ENCODE measurements at places on chromosomes 12 and 14.
A peak's percentile ranks its signal among the peaks of the same experiment; 100 is the strongest.

DNA sequence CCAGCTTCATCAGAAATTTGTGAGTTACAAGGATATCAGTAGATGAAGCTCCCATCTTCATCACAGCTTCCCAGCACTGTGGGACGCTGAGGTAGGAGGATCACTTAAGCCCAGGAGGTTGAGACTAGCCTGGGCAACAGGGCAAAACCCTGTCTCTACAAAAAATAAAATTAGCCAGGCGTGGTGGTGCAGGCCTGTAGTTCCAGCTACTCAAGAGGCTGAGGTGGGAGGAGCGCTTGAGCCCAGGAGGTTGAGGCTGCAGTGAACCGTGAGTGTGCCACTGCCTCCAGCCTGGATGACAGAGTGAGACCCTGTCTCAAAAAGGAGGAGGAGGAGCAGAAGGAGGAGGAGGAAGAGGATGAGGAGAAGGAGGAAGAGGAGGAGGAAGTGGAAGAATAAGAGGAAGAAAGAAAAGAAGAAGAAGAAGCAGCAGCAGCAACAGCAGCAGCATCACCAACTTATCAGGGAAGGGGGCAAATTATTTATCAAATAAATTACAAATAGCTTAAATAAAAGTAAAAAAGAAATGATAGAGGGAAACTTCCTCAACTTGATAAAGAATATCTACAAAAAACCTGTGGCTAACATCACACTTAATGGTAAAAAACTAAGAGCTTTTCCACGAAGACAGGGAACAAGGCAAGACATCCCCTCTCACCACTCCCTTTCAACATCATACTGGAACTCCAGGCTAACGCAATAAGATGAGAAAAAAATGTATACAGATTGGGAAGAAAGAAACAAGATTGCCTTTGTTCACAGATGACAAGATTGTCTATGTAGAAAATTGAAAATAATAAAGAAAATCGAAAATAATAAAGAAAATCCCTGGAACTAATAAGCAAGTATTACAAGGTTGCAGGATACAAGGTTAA, 69.6 kb downstream of the NINJ2 start:
- no peak for DNase-seq

DNA sequence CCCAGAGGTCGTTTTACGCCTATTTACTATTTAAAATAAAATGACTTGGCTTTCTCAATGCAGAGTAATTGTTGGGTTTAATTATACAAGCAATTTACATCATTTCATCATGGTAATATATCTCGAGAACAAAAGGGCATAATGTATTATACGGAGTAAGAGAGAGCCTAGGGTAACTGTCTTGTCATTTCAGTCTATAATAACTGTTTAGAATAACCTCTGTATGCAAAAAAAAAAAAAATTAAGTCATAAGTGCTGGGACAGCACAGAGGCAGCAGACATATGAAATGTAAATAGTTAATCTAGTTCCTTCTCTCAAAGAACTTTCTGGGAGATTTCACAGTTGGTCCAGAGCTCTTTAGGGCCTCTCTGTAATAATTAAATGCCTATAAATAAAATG, 284.9 kb downstream of the TMTC2 start:
- no peak for DNase-seq

GRCh38 chr12:49288412-49288853, 6.5 kb upstream of the PRPH start:
- DNase-seq, result peak; percentile 18

DNA sequence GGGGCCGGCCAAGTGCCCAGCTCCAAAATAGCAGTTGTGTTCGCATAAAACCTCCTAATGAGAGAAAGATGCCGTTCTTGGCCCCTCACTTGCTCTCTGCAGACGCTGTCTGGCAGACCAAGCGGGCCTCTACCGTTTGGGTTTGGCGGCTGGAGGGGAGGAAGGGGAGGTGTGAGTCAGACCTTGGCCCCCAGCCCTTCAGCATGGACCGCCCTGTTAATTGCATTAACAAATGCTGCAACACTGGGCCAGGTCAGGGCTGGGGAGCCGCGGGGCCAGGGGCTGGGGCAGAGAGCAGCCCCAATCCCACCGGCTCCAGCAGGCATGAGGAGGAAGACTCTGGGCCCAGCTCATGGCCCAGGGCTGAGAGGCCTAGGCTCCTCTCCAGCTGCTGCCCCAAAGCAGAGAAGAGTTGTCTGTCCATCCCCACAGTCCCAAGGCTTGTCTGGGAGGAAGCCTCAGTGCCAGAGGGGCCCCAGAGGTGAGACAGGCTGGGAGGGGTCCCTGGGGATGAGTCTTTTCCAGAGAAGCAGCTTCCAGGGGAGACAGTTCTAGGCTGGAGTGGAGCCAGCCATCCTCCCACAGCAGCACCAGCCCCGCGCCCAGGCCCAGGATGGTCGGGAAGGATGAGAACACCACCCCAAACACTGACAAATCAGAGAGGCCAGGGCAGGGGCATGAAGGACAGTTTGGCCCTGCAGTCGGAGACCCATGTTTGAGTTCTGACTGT, 16.9 kb downstream of the LTBP2 start:
- no peak for DNase-seq

GRCh38 chr14:68890173-68890931, 88.8 kb downstream of the ACTN1 start:
- no peak for DNase-seq

DNA sequence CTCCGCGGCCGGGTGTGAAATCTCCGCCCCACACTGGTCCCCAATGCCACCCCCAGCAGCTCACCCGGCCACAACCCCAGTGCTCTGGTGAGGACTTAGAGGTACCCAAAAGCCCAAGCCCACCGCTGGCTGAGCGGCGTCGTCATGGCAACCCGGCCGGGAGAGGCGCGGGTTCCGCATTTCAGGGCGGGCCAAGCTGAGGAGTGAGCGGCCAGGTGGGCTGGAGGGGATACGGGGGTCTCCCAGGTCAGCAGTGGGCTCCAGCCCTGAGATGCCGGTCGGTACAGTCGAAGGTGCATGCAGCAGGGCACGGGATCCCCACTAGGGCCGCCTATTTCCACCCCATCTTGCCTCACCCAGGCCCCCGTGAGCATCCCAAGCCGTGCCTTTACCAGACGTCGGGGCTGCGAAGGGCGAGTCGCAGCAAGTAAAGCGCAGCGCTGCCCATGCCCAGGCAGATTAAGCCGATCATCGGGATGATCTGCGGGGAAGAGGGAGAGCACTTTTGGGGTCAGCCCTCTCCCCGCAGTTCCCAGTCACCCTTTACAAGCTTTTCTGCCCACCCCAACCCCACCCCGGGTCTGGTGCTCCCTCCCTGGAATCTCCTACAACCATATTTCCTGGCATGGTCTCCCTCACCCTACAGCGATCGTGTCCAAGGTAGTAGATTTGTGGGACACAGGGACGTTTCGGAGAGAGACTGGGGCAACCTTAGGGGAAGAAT, 6.9 kb downstream of the SHMT2 start:
- DNase-seq, result no peak

GRCh38 chr12:85367936-85368335, 87.9 kb downstream of the ALX1 start:
- DNase-seq, result no peak

GRCh38 chr12:124947561-124948398, 33.3 kb upstream of the UBC start:
- DNase-seq, result no peak

DNA sequence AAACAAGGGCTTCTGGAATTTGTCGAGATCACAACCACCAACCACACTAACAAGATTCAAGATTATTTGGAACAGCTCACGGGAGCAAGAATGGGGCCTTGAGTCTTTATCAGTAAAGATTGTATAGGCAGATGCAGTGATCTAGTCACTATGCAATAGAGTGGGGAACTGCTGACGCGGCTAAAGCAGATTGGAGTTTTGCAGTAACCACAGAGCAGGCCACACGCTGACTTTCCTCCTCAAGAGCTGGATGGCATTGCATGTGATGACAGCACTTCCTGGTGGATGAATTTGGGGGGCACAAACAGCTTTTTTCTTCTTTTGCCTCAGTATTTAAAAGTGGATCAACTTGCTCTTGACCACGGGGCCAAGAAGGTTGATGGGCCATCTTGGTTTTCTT, 46.0 kb downstream of the KCNK13 start:
- DNase-seq, result no peak

DNA sequence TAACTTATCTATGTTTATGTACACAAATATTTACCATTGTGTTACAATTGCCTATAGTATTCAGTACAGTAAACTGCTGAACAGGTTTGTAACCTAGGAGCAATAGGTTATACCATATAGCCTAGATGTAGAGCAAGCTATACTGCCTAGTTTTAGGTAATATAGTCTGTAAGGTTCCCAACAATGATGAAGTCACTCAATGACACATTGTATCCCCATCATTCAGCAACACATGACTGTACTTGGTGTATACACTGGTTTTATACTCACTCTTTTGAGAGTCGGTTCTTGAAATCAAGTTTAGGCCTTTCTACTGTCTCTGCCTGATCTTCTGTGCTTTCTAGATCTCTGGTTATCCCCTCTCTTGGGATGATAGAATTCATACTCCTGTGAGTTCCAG, 5.5 kb downstream of the RNASE1 start:
- no peak for DNase-seq

GRCh38 chr12:108297424-108297823, 41.7 kb downstream of the CMKLR1 start:
- no peak for DNase-seq

DNA sequence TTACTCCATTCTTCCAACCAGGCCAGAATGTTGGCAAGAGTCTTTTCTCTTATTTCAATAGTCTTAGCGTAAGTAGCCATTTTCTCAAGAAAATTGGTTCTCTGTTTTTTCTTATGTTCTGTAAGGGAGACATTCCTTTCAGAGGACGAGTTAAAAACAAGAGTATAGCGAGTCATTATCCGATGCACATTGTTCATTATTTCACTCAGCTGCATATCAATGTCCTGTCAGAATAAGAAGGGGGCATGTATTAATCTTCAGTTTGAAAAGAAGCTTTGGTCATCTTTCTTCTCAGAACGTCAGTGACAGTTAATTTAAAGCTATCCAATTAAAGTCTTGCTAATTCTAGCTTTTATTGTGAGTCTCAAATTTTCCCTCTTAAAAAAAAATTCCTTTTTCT, 33.3 kb downstream of the FAM186A start:
- DNase-seq, result no peak

- DNase-seq, result no peak
Measured at GRCh38 chr14:76109087-76109880, 42.4 kb upstream of the GPATCH2L start.

GRCh38 chr12:123134271-123134671, 16.6 kb downstream of the PITPNM2 start:
- DNase-seq, result no peak

- no peak for DNase-seq
Measured at GRCh38 chr12:111192647-111193046, 176.2 kb downstream of the PHETA1 start.

GRCh38 chr12:89995870-89996269, 287.2 kb upstream of the ATP2B1 start:
- no peak for DNase-seq

GRCh38 chr12:118061873-118062843, 1.2 kb upstream of the WSB2 start:
- DNase-seq, result no peak

GRCh38 chr12:65881965-65882413, 57.7 kb downstream of the HMGA2 start:
- DNase-seq, result no peak

GRCh38 chr12:29559198-29559597, 61.7 kb upstream of the OVCH1 start:
- DNase-seq, result no peak

GRCh38 chr12:15047611-15048010, 74.8 kb downstream of the PDE6H start:
- DNase-seq, result no peak

- no peak for DNase-seq
Measured at GRCh38 chr14:22268875-22269274, 320.1 kb downstream of the DAD1 start.
